ENCODE measurements at places on chromosomes 1 and 21. TPM values are rescaled to one million over a fixed set of nuclear protein-coding genes. Genes with fewer than 3 reads are reported as not detected.

KLF17 gene
- polyA plus RNA-seq = 0.04 TPM

HEYL gene
- polyA plus RNA-seq = 6.4 TPM

NPHS2 gene
- not detected for polyA plus RNA-seq

VWA5B1 gene
- 0.40 TPM for polyA plus RNA-seq

AGO3 gene
- 9.9 TPM for polyA plus RNA-seq

LCE1A gene
- not detected for polyA plus RNA-seq

TMEM61 gene
- polyA plus RNA-seq = 2.8 TPM

RNF2 gene
- 22.3 TPM for polyA plus RNA-seq

OR2T11 gene
- not detected for polyA plus RNA-seq

CBS gene
- polyA plus RNA-seq = 8.5 TPM

PADI6 gene
- not detected for polyA plus RNA-seq

MYOG gene
- polyA plus RNA-seq = 0.66 TPM

GRCh38 chr1:109827986-109828385, 64.3 kb upstream of the EPS8L3 start:
- DNase-seq = no peak

DNA sequence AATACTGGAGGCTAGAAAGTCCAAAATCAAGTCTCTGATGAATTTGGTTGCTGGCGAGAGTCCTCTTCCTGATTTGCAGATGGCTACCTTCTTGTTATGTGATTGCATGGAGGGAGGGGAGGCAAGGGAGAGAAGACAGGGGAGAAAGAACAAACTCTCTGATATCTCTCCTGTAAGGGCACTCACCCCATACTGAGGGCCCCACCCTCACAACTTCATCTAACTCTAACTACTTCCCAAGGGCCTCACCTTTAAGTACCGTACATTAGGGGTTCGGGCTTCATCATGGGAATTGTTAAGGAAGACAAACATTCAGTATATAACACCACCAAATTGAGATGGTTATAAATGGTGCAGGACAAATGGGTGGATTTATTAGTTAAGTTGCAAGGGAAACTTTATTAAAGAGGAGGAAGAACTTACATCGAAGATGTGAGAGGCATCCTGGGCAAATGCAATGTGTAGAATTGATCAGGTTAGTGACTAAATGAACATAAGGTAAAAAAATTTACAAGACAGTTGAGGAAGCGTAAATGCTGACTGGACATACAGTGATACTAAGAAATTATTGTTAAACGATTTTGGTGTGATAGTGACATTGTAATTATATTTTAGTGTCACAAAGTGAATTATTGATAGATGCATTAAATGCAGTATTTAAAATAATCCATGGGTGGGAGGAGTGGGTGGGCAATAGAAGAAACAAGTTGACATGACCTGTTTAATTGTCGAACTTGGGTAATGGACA, 10.6 kb downstream of the OR2B11 start:
- no peak for DNase-seq

DNA sequence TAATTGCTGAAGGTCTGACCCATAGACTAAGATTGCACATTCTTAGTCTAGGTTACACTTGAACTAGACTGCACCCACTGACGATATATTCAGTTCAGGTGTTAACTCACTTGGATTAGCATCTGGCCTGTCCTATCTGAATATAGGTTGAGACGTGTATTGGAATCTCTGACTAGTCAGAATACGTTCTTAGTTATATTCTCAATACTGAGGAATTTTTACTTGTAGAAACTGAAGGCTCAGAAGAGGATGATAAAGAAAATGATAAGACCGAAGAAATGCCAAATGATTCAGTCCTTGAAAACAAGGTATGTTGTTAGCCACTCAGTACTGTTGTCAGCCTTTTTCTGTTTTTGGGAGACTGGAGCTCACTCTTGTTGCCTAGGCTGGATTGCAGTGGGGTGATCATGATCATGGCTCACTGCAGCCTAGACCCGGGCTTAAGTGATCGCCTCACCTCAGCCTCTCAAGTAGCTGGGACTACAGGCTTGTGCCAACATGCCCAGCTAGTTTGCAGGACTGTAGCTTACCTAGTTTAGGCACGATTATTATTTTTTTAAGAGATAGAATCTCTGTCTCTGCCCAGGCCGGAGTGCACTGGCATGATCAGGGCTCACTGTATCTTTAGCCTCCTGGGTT, 10.8 kb downstream of the CCDC17 start:
- DNase-seq = no peak

GRCh38 chr21:42140196-42140934, 69.2 kb downstream of the UMODL1 start:
- DNase-seq = no peak

DNA sequence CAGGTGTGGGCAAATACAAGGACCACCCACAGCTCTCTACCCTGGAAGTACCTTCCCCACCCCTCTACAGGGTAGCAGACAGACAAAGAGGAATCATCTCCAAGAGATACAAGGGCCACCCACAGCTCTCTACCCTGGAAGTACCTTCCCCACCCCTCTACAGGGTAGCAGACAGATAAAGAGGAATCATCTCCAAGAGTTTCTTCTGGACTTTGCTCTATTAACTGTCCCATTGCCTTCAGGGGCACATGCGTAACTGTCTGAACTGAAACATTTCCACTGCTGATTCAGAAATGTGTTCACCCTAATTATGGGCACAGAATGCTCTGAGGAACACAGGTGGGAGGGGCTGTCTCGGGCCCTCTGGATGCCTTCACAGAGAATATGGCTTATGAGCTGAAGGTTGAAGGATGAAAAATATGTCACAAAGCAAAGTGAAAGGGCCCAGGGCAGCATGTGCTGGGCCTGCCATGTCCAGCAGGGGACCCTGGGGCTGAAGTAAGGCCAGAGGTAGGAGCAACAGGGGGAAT, 43.9 kb downstream of the ZNF281 start:
- no peak for DNase-seq

- no peak for DNase-seq
Observed at GRCh38 chr1:200290010-200290685, 119.7 kb downstream of the ZNF281 start.

GRCh38 chr1:76335882-76336281, 261.3 kb downstream of the ST6GALNAC3 start:
- no peak for DNase-seq

- DNase-seq = no peak
Observed at GRCh38 chr1:90480271-90480835, 236.7 kb downstream of the BARHL2 start.

DNA sequence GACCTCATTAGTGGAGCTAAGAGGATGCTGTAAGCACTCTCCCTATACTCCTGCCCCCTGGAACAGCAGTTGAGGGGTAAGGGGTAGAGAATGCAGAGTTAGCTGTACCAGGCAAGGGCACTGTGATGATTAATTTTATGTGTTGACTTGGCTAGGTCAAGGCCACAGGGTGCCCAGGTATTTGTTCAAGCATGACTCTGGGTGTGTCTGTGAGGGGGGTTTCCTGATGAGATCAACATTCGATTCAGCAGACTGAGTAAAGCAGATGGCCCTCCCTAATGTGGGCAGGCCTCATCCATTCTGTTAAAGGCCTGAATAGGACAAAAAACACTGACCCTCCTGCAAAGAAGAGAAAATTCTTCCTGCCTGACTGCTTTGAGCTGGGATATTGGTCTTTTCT, 110.8 kb downstream of the KCND3 start:
- no peak for DNase-seq

- no peak for DNase-seq
Observed at GRCh38 chr1:90986953-90987352, 34.9 kb downstream of the ZNF644 start.

GRCh38 chr1:234722904-234723720, 113.1 kb upstream of the IRF2BP2 start:
- no peak for DNase-seq
